Stimulated activated CD4-positive, alpha-beta T cell treated with anti-CD3 and anti-CD28 coated beads, Interleukin-1b, Interleukin-23, amount 100 ng/mL, for 4 hours (primary cell): ENCODE measurements at places on chromosomes 7 and 10.

DNA sequence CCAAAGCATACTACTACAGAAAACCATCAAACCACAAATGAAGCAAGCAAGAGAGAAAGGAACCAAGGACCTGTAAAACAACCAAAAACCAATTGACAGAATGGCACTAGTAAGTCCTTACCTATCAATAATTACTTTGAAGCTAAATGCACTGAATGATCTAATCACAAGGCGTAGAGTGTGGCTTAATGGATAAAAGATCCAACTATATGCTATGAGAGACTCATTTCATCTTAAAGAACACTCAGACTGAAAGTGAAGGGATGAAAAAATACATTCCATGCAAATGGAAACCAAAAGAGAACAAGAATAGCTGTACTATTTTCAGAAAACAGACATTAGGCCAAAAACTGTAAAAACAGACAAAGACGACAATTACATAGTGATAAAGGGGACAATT lies 70.7 kb downstream of the CRPPA start:
- no peak for DNase-seq

DNA sequence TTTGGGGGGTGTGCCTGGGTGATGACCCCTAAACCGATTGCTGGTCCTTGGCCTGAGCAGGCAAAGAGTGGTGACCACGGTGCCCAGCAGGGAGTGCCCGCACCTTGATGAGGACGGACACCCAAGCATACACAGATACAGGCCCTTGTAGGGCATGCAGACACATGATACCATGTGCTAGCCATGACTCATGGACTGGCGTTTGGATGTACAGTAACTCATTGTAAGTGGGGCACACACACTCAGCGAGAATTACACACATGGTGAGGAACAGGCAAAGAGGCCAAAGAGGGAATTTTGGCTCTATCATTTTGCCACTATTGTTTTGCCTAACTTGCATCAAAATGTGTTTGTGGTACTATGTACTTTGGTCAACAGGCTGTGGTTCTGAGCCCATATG lies 24.1 kb downstream of the KAZALD1 start:
- no peak for DNase-seq

- no peak for DNase-seq
These were observed 54.7 kb upstream of the TNS3 start for GRCh38 chr7:47636433-47637175.

- DNase-seq = no peak
These were observed 24.3 kb downstream of the PTPN12 start for GRCh38 chr7:77561352-77561751.

- no peak for DNase-seq
These were observed 26.2 kb downstream of the ZAN start for GRCh38 chr7:100759357-100760171.

GRCh38 chr7:8228068-8228467 lies 33.9 kb downstream of the ICA1 start:
- no peak for DNase-seq

DNA sequence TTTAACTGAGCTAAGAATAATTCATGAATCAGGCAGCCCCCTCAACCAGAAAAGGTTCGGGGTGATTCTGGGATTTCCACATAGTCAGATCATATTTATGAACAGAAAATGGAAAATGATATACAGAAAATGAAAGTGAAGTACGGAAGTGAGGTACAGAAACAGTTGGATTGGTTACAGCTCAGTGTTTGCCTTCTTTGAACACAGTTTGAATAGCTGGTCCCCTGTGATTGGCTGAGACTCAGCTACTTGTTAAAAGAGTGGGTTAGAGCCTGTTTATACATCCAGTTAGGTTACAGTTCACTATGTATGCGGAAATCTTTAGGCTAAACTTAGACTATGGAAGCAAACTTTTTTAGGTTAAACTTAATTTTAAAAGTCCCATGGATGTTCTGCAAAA lies 511.7 kb downstream of the PLXDC2 start:
- no peak for DNase-seq

DNA sequence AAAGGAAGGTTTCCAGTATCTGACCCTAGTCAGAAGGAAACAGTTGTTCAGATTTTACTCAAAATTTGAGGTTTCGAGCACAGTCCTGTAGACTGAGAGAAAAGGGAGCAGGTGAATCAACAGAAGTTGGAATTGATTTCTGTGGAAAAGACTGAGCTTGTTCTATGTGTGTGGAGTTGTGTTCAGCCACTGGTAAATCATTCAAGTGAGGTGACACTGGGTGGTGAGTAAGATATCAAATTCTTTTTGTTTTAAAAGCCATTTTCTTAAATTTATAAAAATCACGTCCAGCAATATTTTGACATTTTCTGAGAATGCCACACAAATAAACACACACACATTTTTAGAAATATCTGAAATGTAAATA lies 165.1 kb downstream of the HGF start:
- DNase-seq = no peak

- DNase-seq = no peak
These were observed 106.4 kb upstream of the ZNF438 start for GRCh38 chr10:31138026-31138553.

- DNase-seq = no peak
These were observed 22.1 kb downstream of the NUDT1 start for GRCh38 chr7:2264158-2264557.

GRCh38 chr7:44375926-44376342 lies 50.5 kb upstream of the CAMK2B start:
- no peak for DNase-seq

DNA sequence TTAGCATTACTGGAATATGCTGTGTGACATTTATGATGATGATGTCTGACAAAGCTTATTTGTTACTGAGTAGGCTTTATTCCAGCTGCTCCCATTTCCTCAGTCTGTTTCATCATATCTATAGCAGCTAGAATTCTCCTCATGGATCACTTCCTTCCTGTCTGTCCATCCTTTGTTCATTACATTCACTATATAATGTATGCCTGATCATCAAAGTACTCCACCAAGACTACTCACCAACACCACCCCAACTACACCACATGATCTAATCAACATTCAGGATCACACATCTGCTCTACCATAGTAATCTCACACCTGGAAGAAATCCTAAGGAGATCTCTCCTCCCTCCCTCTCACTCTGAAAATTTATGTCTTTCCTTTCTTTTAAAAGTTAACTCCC lies 61.3 kb downstream of the APBB1IP start:
- no peak for DNase-seq

- no peak for DNase-seq
These were observed 337.5 kb upstream of the KCND2 start for GRCh38 chr7:119935418-119936025.

DNA sequence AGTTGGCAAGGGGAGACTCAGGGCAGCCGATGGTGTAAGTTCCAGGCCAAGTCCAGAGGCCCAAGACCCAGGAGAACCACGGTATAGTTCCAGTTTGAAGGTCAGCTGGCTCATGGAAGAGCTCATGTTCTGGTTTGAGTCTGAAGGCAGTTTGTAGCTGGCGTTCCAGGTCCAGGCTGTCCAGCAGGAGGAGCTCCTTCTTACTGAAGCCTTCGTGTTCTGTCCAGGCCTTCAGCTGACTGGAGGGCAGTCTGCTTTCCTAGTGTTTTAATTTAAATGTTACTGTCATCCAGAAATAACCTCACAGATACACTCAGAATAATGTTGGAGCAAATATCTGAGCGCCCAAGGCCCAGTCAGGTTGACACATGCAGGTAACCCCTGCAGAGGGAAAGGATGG lies 4.2 kb downstream of the SUN1 start:
- no peak for DNase-seq

DNA sequence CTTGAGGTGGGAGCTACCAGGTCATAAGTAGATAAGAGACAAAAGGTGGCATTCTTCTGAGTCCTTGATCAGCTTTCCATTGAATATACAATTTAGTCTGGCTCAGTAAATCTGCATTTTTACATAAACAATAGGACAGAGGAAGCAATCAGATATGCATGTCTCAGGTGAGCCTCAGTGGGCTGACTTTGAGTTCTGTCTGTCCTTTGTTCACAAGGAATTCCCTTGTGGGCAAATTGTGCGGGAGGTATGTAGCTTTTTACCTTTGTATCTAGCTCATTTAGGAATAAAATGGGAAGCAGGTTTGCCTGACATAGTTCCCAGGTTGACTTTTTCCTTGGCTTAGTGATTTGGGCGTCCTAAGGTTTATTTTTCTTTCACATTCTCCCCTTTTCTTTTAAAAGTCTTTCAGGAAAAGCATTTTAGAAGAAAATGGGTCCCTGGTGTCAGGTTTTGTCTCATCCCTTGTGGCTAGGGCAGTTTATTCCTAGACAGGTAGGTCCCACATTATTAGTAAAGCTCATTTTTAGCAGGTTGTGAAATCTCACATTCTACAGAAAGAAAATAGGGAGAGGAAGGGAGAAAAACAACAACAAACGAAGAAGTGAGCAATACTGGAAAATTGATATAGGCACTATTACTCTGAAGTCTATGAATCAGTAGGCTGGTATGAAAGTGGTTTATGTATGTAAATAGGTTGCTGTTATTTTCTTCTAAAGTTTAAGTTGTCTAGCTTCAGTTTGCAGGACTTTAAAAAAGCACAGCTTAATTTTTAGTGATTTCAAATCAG lies 16.5 kb downstream of the SPAM1 start:
- no peak for DNase-seq

- no peak for DNase-seq
These were observed 27.8 kb downstream of the RHEB start for GRCh38 chr7:151491859-151492258.

DNA sequence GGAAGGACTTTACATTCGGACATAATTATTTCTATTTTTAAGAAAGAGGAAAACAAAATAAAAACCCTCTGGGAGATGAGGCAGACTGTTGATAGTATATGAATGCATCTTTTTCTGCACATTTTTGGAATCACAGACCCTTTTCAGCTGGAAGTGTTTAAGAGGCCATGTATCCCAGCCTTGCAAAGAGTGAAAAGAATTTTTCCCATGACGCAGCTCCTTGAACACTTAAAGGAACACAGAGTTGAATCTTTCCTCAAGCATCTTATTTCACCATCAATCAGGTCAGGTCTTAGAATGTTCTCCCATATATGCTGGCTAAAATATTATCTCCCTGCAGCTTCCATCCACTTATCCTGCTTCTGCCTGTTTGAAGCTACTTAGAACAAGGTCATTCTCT lies 45.9 kb upstream of the PAPSS2 start:
- DNase-seq = no peak

- DNase-seq = no peak
These were observed 158.1 kb downstream of the LRRC4 start for GRCh38 chr7:127873151-127873550.

DNA sequence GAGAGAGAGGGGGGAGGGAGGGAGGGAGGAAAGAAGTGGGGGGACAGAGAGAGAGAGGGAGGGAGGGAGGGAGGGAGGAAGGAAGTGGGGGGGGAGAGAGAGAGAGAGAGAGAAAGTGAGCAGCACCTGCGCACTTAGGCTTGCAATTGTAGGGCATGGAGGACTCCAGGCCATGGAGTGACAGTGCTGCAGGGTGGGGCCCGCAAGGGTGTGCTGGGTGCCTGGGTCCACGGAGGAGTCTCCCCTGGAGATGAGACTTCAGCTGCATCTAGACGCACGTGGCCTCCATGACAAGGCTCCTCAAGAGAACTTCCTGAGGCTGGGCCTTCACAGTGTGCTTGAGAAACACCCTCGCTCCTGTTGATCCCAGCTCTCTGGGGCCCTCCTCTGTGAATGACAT lies 44.5 kb downstream of the CLRN3 start:
- DNase-seq = no peak

GRCh38 chr7:114415064-114415989 lies 712 bp downstream of the FOXP2 start:
- no peak for DNase-seq

DNA sequence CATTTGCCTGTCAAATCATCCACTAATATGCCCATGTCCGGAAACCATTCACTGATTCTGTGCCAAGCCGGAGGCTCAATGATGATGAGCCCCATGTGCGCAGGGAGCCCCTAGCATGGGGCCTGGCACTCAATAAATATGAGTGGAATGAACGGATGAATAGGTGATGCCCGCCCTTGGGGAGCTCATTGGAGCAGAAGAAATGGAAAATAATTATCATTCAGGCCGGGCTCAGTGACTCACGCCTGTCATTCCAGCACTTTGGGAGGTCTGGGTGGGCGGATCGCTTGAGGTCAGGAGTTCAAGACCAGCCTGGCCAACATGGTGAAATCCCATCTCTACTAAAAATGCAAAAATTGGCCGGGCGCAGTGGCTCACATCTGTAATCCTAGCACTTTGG lies 11.0 kb downstream of the RHBDD2 start:
- DNase-seq = no peak

DNA sequence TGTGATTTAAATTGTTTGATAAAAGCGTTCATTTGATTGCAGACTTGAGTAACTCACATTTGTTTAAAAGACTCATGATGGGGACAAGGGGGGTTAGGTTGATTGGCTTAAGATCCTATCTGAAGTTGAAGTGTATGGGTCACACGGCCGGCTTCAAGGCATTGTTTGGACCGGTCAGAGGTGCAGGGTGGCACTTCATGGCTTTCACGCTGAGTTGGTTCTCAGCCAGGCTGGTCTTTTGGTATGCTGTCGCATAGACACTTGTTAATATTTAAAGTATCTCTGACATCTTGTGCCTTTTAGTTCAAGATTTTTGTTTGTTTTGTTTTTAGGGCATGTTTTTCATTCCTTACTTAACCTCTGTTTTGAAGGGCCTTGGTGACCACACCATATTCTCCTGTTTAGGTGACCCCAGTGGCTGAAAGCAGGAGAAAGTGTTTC lies 58.1 kb downstream of the CCNY start:
- DNase-seq = no peak

- DNase-seq = no peak
These were observed 9.6 kb downstream of the TPK1 start for GRCh38 chr7:144826208-144826607.

GRCh38 chr10:124015991-124016390 lies 77.4 kb downstream of the CHST15 start:
- DNase-seq = no peak

- no peak for DNase-seq
These were observed 131.5 kb upstream of the JCAD start for GRCh38 chr10:30190577-30191552.

GRCh38 chr7:99000904-99001465 lies 122.7 kb downstream of the TRRAP start:
- no peak for DNase-seq

- DNase-seq = no peak
These were observed 15.5 kb downstream of the STX1A start for GRCh38 chr7:73703757-73704639.

DNA sequence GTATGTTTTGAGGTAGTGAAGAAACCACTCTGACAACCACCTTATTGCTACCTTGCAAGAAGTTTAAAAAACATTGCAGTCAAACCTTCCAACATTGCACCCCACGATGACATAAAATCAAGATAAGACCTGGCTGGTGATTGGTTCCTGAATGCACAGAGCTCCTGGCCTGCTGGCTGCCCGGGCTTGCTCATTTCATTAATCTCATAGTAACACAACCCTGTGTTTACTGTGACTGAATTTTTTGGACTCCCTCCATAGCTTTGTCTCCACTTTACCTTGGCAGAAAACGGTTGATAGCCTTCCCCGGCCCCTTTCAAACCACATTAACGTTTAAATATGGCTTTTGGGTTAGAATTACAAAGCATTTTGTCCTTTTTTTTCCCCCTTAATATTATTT lies 27.5 kb downstream of the VWA2 start:
- DNase-seq = no peak
